ENCODE measurements at places on chromosomes 4 and X.
A peak's percentile ranks its signal among the peaks of the same experiment; 100 is the strongest.

DNA sequence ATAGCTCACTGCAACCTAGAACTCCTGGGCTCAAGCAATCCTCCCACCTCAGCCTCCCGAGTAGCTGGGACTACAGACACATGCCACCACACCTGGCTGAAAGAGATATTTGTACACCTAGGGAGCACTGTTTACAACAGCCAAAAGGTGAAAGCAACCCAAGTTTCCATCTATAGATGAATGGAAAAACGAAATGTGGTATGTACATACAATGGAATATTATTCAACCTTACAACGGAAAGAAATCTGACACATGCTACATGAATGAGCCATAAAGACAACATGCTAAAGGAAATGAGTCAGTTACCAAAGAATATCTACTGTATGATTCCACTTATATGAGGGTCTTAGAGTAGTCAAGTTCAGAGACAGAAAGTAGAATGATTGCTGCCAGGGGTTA, 52.2 kb downstream of the ABCG2 start:
- DNase-seq = no peak

DNA sequence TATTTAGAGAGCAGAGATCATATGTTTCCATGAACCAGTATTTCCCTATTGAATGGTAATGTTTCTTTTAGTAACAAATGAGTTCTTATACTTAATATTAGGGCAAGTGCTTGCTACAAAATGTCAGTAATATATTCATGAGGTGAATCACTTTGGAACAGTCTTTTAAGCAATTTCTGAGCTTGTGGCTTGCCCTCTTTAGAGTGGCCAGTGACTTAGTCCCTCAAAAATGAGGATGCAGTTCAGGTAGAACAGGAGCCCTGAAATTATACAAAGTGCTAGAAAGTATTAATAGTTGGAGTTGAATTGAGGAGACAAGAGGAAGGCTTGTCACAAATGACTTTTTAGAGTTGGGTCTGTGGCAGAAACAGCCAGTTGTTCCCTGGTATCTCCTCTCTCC, 53.4 kb upstream of the PITX2 start:
- DNase-seq = no peak

GRCh38 chr4:165301833-165302232, 25.6 kb upstream of the MSMO1 start:
- DNase-seq = no peak

DNA sequence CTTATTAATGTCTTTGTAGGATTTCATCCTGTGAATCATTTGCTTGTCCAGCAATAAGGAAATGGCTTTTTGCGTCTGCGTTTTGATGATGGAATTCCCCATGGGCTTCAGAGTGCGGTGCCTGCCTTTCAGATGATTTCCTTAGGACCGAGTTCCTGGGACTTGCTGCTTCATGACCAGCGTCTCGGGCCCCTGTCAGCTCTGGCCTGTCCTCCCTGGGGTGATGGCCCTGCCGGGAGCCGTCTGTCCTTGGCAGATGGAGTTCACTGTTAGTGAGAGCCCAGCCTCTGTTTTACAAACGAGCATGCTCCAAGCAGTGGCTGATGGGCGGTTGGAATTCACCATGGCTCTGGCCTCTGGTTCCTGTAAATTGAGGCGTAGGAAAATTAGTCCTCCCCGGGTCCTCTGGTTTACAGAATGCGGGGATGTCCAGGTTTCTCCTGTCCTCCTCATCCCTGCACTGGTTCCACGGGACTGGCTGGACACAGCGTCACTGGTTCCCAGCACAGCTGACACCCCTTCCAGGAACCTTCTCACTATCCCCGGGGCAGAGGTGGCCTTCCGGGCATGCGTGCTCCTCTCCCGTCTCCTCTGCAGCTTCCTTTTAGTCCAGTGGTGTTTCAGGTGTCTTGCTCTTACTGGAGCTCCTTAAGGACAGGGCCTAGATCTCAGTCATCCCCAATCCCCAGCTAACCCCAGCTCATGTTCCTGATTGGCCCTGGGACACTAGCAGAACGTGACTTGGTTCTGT, 34.9 kb downstream of the TBC1D14 start:
- no peak for DNase-seq

DNA sequence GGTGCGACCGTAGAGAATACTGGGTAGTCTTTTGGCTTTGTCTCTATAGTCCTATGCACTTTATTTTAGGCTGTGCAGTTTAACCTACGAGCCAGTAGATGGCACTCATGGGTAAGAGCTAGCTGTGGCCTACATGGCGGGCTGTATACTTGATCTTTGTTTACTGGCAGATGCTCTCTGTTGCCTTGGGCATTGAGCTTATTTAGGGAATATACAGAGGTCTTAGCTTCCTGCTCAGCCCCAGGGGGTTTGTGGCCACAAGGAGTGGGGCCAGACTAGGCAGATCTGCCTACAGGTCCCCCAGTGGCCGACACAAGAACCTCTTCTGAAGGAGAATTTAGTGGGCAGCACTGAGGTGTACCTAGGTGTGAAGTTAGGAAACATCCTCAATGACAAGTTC, 227.6 kb upstream of the HDX start:
- DNase-seq = no peak

GRCh38 chrX:20680998-20681397, 414.3 kb upstream of the RPS6KA3 start:
- no peak for DNase-seq

- no peak for DNase-seq
Measured at GRCh38 chr4:125231661-125232060, 83.1 kb upstream of the FAT4 start.

DNA sequence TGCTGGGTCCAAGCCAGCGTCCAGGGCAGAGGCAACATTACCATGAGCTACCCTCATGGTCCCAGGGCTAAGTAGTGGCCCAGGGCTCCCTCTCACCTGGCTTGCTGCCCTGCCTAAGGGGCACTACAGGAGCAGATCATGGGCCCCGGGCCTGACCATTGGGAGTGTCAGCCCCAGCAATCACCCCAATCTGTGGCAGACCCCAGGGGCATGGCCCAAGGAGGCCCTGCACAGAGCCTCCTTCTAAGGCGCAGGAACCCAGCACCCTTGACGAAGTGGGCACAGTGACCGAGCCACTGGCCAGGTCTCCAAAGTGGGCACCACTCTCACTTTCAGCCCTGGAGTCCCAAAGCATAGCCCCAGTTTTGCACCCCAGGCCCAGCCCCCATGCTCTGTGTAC, 667.1 kb downstream of the SH3BGRL start:
- DNase-seq = no peak

- DNase-seq = no peak
Measured at GRCh38 chrX:138914767-138915166, 203.2 kb upstream of the FGF13 start.

DNA sequence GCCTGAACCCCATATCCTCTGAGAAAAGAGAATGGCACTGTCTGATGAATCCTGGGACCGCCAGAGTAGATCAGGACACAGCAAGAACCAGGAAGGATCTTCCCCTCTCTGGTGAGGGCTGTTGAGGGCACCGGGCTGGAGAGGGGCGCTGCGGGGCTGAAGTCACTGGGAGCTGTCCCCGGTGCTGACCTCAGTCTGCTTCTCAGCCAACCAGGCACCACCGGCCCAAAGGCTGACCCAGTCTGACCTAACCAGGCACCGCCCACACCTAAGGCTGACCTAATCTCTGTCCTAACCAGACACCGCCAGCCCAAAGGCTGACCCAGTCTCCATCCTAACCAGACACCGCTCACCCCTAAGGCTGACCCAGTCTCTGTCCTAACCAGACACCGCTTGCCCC, 82.8 kb downstream of the CPZ start:
- DNase-seq = peak; percentile 68

DNA sequence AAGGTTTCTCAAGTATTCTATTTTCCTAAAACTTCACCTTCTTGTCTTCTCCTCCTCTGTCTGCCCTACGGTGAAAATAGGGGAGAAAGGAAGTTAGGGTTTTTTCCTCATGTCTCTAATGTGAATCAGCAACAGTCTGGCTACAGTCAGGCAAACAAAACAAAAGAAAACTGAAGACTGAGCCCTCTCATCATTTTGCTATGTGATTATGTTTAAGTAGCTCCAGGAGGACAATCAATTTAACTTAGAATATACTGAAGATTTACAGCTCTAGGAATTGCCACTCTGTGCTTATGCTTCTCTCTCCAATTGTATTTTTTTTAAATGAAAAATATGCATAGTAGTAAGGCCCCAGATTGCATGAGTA, 316.2 kb downstream of the GPAT3 start:
- DNase-seq = no peak

DNA sequence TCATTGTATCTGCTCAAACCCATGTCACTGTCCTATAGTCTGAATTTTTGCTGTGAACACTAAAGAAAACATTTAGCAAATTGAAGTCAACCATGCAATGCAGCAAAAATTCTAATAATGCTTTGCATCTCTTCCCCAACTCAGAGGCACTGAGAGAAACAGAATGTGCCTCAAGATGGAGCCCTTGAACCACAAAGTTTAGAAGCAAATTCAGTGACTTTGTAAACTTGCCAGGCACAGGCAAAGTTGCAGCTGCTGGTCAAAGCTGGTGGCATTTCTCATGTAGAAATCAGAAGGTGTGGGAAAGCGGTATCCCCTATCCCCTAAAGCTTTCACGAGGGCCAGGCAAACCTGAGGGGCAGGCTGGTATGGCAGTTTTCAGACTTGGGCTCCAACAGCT, 121.7 kb upstream of the DIPK2B start:
- no peak for DNase-seq

GRCh38 chr4:30753316-30753715, 33.1 kb downstream of the PCDH7 start:
- DNase-seq = no peak

GRCh38 chrX:13177921-13178566, 133.6 kb upstream of the FAM9C start:
- no peak for DNase-seq

GRCh38 chr4:187415231-187415630, 580.3 kb upstream of the ZFP42 start:
- DNase-seq = no peak

GRCh38 chrX:87515836-87516235, 1.8 kb upstream of the KLHL4 start:
- DNase-seq = no peak

DNA sequence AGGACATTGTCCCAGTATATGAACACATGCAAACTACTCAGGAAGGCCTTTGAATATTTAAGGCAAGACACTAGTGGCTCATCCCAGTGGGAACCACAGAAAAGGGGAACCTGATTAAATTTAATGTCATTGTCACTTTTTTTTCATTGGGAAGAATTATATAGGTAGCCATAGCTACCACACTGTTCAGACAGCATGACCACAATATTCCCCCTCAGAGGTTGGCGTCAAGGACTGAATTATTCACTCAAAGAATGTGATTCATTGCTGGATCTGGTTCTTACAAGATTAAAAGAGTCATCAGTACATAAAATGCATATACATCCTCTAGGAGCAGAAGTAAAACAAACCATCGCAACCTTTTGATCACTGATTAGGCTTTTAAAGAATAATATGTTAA, 92.0 kb upstream of the SMARCAD1 start:
- no peak for DNase-seq

DNA sequence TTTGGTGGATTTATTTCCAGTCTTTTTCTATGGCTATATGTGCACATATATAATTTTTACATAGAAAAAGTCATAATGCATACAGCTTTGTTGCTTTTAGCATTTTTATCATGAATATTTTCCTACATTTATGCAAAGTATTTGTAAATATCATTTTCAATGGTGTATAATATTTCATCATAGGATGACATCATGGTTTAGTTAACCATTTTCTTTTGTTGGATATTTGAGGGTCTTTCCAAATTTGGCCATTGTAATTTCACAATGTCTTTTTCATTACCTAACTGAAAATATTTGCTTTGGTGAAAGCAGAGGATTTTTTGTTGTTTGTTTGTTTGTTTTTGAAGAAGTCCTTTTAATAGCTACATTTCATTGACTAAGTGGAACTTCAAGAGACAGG, 31.0 kb downstream of the PAK3 start:
- no peak for DNase-seq

- no peak for DNase-seq
Measured at GRCh38 chr4:110165382-110166286, 32.8 kb downstream of the ELOVL6 start.

DNA sequence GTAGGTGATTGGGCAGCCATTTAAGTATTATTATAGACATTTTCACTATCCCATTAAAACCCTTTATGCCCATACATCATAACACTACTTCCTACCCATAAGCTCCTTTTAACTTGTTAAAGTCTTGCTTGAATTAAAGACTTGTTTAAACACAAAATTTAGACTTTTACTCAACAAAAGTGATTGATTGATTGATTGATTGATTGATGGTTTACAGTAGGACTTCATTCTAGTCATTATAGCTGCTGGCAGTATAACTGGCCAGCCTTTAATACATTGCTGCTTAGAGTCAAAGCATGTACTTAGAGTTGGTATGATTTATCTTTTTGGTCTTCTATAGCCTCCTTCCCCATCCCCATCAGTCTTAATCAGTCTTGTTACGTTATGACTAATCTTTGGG, 16.3 kb downstream of the HPRT1 start:
- no peak for DNase-seq

- DNase-seq = no peak
Measured at GRCh38 chr4:114273238-114273637, 293.8 kb upstream of the ARSJ start.

DNA sequence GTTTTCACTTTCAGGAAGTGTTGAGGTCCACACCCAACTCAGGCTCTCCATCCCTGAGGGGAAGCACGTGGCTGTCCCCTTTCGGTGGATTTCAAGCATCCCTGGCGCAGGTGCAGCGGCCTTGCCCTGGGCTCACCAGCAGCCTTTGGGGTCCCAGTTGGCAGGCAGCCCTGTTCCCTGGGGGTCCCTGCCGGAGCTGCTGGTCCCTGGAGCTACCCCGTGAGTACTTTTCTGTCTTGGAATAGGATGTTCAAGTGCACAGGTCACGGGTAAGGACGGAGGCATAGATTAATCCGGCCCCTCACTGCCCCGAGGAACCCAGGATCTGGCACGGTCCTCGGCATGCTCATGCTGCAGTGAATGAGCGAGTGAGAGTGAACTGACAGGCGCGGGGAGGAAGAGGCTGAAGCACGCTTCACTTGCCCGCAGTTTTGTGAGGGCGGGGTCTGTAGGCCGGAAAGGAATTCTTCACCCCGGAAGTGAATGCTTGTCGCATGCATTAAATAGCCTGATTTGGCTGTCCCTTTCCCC, 117.2 kb upstream of the FAT1 start:
- no peak for DNase-seq

DNA sequence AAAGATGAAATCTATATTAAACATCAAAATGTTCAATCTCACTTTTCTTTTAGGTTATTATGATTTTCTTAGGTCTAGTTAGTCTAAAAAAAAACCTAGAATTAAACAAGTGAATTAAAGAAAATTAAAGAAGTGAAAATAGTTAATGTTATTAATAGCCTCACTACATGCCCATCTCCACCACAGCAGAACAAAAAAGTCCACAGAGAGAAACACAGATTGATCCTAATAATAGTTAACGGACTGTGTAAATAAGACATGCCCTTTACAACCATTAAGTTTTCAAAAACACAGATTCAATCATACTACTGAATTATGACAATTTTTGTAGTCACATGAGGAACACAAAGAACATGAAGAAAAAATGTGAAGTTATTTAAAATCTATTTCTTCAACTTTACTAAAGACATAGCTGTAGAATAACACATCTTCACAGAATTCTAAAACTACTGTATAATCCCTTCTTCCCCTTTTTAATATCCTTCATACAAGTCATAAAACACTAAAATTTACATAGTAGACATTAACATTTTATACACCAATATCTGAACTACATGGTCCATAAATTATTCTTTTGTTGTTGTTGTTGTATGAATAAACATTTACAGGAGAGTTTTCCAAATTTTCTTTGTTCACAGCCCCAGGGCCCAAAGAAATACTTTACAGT, 15.3 kb downstream of the HELQ start:
- no peak for DNase-seq

- no peak for DNase-seq
Measured at GRCh38 chr4:116880625-116881024, 204.8 kb downstream of the TRAM1L1 start.

GRCh38 chr4:2944091-2944482, 19.1 kb downstream of the NOP14 start:
- DNase-seq = no peak
